NCI-H460 (cell line): ENCODE measurements at places on chromosomes 3 and 15. TPM values are rescaled to one million over a fixed set of nuclear protein-coding genes. Genes with fewer than 3 reads are reported as not detected.

The SLC22A14 gene
- 0.35 TPM in 1 of 2 replicates, not detected in the other for total RNA-seq

The BOC gene
- not detected in 2 replicates for total RNA-seq

The ARPIN gene
- 4.1 and 5.2 TPM in 2 replicates for total RNA-seq

The HCLS1 gene
- 3.8 and 7.3 TPM in 2 replicates for total RNA-seq

The ALDH1L1 gene
- total RNA-seq, result 0.46 and 0.54 TPM in 2 replicates

The KBTBD13 gene
- total RNA-seq, result not detected in 2 replicates

The ADAMTSL3 gene
- not detected in 2 replicates for total RNA-seq

The LXN gene
- 35.7 and 42.6 TPM in 2 replicates for total RNA-seq

The TRPM1 gene
- total RNA-seq, result not detected in 2 replicates

The CORO2B gene
- total RNA-seq, result not detected in 2 replicates

The SKOR1 gene
- total RNA-seq, result 0.05 and 0.17 TPM in 2 replicates

The KBTBD8 gene
- 0.72 and 1.7 TPM in 2 replicates for total RNA-seq

The FOXL2 gene
- total RNA-seq, result 2.7 and 3.0 TPM in 2 replicates

The DYNLT2B gene
- 5.9 and 6.9 TPM in 2 replicates for total RNA-seq

The TOPBP1 gene
- 31.9 and 33.1 TPM in 2 replicates for total RNA-seq

The A4GNT gene
- not detected in 2 replicates for total RNA-seq
